ENCODE measurements at places on chromosomes 12 and 14.

- DNase-seq = no peak
These were observed 61.2 kb upstream of the OTOGL start for GRCh38 chr12:80038062-80038560.

DNA sequence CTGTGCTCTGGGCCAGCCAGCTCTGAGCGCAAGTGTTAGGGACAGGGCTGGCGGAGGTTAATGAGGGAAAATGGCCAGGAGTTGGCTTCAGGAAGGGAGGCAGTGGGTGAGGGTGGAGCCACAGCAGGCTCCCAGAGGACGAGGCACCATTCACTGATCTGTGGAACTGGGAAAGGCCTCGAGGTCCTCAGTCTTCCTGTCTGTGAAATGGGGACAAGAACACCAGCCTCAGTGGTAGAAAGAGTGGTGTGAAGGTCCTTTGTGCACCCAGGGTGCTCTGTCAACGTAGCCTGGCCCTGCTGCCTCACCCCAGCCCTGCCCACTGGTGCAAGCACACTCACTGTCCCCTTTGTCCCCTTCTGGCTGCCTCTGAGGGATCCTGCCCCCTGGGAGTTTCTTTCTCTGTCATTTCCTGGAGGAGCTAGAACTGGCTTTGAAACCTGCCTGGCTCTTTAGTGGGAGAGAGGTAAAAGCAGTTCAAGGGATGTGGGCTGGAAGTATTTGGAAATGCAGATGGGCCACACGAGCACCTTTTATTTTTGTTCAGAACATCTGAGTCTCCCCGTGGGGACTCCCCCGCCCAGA, 25.0 kb downstream of the SYNDIG1L start:
- no peak for DNase-seq

DNA sequence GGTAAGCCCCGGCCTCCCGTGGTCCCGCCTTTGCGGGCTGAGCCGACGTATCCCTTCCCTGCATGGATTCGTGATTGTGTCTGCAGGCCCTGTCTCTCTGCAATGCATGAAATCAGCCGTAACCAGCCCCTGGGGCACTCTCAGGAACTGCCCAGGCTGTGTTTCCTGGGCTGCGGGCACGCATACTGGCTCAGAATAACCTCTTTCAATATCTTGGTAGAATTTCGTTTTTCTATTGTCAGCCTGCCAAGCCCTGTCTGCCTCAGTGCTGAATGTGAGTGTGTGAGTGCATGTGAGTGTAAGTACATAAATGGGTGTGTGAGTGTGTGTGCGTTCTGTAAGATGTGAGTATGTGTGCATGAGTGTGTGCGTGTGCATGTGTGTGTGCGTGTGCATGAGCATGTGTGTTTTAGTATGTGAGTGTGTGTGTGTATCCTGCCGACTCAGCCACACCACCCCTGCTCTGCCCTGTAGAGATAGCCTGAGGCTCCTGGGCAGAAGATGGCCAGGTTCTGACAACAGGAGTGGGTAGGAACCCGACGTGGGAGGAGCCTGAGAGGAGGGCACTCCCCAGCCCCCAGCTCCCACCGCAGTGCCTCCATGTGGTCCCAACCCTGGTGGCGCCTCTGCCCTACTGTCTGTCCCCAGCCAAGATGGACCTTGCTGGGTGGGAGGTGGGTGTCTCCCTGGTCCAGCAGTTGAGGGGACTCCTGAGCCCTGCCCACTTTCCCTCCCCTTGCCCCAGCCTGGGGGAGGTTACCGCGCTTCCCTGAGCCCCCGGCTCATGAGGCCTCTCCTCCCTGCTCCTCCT, 268.8 kb downstream of the ADGRD1 start:
- DNase-seq = no peak

- peak; percentile 56 for DNase-seq
These were observed 24.3 kb upstream of the PLEKHD1 start for GRCh38 chr14:69460093-69460701.

DNA sequence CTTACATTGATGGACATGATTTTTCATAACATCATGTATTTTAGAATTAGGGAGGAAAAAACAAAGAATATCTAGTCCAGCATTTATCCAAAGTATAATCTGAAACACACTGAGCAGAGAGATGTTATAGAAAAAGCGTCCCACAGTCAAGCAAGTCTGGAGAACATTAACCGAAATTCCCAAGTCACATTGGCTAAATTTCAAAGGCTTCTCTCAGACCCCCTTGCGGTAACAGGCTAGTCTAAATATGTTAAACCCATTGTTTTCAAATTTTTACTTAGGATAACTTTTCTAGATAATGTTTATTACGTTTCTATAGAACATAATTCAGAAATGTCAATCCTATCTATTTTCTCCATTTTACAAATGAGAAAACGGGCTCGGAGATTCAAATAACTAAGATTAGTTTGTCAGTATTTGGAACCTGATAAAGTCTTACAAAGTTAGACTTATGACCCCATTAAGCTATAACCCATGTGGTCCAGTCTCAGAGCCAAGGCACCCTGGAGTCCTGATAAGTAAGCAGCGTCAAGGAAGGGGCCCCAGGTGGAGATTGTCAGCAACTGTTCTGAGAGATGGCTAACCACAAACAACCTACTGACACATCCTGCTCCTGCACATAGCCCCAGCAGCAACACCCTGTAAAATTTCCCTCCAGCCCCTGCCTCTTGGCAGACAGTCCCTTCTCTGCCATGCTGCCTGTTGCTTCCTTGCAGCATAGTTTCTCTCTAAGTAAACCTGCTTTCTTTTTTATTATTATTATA, 220.6 kb upstream of the TMEM260 start:
- no peak for DNase-seq

DNA sequence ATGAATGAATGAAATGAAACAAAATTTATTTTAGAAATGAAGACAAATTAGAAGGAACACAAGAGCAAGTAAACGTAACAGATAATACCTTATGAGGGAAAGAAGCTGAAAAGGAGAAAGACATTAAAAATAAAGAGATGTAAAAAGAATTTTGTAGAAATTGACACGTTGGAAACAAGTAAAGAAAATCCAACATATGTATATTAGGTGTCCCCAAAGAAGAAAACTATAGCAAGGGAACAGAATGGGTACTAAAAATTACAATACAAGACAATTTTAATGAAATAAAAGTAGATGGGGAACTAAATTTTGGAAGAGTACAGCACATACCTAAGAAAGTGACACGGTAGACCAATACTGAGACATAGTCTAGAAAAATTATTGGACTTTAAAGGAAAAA, 16.7 kb downstream of the DNM1L start:
- DNase-seq = no peak

- DNase-seq = no peak
These were observed 87.5 kb downstream of the SETD3 start for GRCh38 chr14:99393059-99393655.

DNA sequence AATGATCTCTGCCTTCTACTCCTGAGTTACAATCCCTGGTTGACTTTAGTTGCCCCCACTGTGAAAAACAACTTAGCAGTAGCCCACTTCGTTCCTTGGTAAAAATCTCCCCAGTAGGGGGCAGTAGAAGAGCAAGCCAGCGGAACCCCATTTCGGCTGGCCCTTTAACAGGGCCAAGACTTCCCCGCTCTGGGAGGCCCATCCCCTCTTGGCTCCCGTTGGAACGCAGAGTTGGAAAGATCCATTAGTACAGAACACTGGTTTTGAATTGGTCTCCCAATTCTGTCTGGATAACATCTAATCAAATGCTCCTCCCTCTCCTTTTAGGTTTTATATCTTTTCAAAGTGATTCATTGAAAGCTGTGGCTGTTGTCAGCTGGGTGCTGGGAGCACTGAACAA, 1133.3 kb downstream of the BCL11B start:
- peak; percentile 4 for DNase-seq

DNA sequence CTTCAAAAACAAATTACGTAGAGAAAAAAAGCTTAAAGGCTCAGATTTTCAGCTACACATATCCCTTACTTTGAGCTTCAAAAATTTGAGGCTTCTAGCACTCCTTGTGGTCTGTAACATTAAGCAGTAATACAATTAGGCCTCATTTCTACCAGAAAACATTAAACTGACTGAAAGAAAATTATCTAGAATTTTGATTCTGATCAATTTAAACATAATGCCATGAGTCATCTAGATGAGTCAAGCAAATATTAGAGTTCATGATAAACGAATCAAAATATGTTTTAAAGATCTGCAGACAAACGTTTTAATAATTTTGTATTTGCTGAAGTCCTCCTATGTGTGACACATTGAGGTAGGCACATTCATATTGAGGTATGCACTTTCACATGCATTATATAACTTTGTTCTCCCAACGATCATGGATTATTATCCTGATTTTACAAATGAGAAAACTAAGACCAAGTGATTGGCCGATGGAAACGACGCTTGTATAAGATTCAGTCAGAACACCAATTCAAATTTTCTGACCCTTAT, 4.3 kb downstream of the OSBPL8 start:
- no peak for DNase-seq

GRCh38 chr12:52494100-52494499, 1.0 kb upstream of the KRT6A start:
- no peak for DNase-seq

DNA sequence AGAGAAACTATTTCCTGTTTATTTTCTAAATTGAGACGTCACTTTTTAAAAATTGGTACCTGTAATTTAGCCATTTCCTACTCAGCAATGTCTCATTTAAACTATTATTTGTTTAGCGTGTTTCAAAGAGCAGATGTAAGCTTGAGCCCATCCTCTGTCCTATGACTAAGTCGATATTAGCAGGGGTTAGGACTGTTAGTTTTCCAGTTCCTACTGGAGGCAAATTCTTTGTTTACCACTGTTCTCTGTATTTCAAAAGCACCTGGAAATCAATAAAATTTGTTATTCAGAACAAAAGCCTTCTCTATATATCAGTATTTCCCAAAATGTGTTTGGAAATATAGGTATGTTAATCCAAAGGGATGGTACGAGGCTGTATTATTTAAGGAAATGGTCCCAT, 42.4 kb downstream of the MDM2 start:
- no peak for DNase-seq

GRCh38 chr12:107875786-107876185, 101.3 kb downstream of the ASCL4 start:
- no peak for DNase-seq

GRCh38 chr14:92668276-92668973, 80.0 kb downstream of the LGMN start:
- DNase-seq = no peak

GRCh38 chr12:4025181-4026019, 152.2 kb upstream of the PARP11 start:
- DNase-seq = no peak

GRCh38 chr12:116635487-116635886, 76.3 kb downstream of the MAP1LC3B2 start:
- DNase-seq = no peak

GRCh38 chr14:48598458-48598857, 923.1 kb upstream of the MDGA2 start:
- no peak for DNase-seq

DNA sequence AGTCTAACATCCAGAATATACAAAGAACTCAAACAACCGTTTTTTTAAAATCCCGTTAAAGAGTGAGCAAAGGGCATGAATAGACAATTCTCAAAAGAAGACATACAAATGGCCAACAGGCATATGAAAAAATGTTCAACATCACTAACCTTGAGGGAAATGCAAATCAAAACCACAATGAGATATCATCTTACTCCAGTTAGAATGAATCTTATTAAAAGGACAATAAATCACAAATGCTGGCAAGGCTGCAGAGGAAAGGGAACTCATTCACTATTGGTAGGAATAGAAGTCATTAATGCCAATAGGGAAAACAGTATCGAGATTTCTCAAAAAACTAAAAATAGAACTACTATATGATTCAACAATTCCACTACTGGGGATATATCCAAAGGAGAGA, 520.1 kb downstream of the RMST start:
- DNase-seq = no peak

DNA sequence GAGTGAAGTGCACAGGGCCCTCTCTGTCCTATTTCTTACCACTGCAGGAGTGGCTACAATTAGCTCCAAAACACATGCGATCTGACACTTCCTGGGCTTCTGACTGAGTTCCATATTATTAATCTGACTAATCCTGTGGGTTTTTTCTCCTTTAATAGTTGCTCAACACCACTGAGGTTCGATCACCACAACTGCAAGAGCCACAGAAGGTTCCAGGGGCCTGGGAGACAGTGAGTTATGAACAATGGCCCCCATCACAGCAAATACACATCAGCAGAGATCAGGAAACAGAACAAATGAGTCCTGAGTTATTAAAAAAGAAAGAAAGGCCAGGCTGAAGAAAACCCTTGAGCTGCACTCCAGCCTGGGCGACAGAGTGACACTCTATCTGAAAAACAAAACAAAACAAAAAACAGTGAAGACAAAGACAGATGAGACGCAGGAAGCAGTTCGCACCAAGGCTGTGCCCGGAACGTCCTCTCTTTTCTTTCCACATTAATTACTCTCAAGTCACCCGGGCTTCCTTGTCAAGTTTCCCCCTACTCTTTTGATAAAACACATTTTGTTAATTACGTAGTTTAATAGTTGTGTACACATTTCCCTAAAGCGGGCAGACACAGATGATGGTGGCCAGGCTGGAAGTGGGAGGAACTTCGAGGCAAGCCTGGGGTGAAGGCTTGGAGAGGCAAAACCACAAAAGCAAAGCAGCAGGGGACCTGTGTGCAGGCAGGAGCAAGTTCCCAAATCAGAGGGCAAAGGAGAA, 42.7 kb downstream of the CDC42BPB start:
- DNase-seq = no peak

GRCh38 chr12:46839232-46839631, 13.4 kb upstream of the SLC38A4 start:
- no peak for DNase-seq

GRCh38 chr12:104748790-104749189, 209.3 kb downstream of the SLC41A2 start:
- DNase-seq = no peak

GRCh38 chr12:120625557-120626419, 14.6 kb upstream of the CABP1 start:
- no peak for DNase-seq

DNA sequence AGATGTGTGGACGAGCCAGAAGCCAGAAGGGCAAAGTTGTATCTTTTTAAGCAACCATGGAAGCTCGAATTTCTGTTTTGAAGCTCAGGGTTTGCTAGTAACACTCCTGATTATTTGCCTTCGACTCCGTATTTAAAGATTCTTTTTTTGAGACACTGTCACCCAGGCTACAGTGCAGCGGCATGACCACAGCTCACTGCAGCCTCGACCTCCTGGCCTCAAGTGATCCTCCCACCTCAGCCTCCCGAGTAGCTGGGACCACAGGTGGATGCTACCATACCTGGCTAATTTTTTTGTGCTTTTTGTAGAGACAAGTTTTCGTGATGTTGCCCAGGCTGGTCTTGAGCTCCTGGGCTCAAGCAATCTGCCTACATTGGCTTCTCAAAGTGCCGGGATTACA, 18.7 kb upstream of the OASL start:
- no peak for DNase-seq

- DNase-seq = no peak
These were observed 4.9 kb upstream of the DCD start for GRCh38 chr12:54653025-54653424.
